ENCODE measurements at places on chromosomes 2 and 18.

DNA sequence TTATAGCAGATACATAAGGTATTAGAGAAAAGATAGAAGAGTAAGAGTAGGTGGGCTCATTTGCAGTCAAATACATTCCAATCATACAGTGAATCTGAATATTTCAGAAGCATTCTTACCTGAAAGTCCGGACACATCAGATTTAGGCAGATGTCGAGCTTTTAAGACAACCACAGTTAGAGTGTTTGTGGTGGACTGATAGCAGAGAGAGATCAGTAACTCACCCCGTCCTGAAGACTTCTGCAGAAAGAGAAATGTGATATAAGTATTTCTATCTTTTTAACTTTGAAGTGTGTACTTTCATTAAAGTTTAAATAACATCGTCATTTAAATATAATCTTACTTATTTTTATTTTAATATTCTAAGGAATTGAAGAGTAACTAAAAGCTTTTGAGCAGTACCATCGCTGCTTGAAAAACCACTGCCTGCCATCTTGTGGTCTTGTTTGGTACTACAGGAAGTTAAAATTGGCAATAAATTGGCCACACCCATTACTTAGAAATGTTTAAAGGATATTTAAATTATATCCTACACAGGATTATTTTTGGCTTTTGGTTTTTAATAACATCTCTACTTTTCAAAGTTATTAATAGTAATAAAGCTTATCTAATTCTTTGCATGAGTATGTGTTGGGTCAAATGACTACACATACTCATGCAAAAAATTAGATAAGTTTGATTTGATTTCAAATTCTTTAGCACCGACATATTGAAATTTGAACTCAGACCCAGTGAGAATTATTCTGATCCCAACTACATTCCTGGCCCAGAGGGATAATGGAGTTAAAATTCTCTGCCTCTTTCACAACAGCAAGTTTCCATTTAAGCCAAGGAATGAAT, 5.5 kb downstream of the SYT4 start:
- DNase-seq = no peak

DNA sequence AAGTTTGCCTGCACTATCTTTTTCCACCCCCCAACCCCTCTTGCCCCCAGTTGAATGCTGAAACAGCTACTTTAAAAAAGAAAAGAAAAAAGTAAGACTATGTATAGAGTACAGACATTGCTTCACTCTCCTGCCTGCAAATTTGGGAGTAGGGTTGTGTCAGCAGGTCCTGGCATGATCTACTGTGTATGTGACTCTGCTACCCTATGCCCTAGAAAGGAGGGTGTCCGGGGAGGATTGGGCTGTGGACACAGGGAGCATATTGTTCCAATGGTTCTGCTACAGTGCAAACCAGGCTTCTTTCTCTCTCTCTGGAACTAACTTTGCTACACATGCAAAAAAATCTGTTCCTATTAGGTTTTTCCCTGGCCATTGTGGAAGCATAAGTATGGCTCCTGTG, 9.9 kb upstream of the ZEB2 start:
- no peak for DNase-seq

DNA sequence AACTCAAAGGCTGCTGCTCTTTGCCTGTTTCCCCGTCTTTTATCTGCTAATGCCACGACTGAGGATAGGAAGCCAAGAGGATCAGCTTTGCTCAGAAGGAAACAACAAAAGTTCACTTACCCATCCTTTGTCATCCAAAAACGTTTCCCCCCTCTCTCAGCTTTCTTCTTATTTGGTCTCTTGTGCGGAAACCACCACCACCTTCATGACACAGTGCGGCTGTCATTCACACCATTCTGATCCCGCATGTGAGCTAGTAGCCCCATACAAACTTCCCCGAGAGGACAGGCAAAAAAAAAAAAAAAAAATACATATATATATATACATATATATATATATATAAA, 656 bp downstream of the LRRTM4 start:
- DNase-seq = no peak

DNA sequence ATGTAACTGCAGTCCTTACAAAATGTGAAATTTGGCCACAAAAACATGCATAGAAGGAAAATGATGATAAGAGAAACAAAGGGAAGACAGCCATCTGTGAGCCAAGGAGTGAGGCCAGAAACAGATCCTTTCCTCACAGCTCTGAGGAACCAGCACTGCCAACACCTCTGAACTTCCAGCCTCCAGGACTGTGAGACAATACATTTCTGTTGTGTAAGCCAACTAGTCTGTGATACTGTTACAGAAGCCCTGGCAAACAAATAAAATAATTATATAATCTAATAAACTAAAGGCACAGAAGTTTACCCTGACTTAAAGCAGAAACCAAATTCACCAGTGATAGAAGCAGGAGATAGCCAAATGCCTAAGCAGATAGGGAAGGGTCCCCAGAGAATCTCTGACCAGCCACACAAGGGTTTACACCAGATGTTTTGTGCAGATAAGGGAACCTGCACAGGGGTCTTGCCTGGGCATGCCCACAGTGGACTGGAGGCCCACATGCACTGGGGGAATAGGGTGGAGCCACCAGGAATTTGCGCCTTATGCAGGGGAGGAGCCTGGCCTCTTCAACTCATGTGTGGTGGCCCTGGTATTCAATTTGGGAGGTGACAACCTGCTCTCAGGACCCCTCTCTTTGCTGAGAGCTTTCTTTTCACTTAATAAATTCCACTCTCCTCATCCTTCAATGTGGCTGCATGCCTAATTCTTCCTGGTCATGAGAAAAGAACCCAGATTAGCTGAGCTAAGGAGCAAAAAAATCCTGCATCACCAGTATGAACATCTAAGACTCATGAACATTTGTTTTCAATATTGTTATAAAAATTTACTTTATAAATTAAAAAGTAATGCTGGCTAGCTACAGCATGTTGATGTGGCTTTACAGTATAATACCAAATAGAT, 3.8 kb upstream of the GCC2 start:
- DNase-seq = no peak

GRCh38 chr2:172467382-172467781, 40.0 kb downstream of the ITGA6 start:
- no peak for DNase-seq

DNA sequence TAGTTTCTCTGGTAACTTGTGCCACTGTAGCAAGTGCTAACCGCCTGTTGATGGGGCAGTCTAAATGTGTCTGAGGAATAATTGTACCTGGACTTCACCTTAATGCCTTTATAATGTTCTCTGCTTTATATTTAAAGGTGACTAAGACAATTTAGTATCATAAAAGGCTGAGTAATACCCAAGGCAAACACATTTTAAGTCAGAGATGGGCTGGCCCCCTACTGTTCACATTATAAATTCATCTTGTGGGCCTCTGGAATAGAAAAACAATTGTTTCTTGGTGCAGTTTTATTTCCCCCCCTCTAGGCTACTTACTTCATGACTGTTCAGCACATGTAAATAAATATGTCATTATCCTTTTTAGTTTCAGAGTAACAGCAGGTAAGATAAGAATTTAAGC, 559.3 kb upstream of the PIK3C3 start:
- no peak for DNase-seq

GRCh38 chr2:186603286-186603685, 13.4 kb downstream of the ITGAV start:
- DNase-seq = no peak

DNA sequence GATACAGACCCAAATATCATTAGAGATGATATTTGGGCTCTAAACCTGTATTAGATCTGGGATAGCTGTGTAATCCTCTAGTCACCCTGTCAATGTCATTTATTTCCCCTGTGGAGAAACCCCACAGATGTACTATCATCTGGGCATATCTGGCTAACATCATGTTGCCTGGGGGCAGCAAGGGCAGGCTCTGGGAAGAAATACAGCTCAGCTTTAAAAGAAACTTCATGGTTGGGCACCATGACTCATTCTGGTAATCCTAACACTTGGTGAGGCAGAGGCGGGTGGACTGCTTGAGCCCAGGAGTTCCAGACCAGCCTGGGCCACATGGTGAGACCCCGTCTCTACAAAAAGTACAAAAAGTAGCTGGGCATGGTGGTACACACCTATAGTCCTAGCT, 282.5 kb downstream of the SLC8A1 start:
- DNase-seq = no peak

DNA sequence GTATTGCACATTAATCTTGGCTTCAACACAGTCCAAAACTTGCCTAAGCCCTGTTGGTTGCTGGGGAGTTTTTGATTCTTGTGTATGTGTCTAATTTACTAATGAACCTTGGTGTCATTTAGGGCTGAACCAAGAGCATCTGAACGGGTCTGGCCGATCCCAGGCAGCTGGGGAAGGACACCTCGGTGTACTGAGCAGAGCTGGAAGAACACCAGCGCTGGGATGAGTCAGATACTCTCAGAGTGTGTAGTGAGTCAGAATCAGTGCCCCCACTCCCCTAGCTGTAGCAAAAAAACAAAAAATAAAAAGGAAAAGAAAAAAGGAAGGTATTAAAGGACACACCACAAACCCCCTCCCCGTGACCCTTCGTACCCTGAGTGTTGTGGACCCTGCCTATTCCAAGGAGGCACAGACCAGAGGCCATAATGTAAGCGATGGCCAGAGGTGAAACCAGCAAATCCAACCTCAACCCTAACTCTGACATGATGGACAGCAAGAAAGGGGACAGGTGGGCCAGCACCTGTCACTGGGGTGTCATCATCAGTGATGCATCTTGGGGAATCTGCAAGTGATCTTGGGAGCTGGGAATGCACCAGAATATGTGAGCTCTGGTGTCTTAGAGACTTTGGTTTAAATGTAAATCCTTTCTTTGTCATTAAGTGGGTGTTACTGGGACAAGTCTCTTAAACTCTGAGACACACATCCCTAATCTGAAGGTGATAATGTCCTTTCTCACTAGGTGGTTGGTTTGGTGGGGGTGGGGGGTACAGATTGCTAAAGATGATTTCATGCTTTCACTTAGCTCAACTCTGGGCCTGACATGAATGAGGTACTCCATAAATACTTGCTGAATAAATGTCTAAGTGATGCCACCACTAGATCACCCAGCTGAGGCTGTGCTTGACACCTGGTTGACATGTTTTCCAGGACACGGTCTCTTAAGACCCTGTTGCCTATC, 34.2 kb upstream of the NCOA1 start:
- peak; percentile 76 for DNase-seq

GRCh38 chr2:147449323-147449991, 395.4 kb upstream of the ACVR2A start:
- DNase-seq = no peak

GRCh38 chr2:187593697-187594096, 39.5 kb upstream of the TFPI start:
- DNase-seq = no peak

DNA sequence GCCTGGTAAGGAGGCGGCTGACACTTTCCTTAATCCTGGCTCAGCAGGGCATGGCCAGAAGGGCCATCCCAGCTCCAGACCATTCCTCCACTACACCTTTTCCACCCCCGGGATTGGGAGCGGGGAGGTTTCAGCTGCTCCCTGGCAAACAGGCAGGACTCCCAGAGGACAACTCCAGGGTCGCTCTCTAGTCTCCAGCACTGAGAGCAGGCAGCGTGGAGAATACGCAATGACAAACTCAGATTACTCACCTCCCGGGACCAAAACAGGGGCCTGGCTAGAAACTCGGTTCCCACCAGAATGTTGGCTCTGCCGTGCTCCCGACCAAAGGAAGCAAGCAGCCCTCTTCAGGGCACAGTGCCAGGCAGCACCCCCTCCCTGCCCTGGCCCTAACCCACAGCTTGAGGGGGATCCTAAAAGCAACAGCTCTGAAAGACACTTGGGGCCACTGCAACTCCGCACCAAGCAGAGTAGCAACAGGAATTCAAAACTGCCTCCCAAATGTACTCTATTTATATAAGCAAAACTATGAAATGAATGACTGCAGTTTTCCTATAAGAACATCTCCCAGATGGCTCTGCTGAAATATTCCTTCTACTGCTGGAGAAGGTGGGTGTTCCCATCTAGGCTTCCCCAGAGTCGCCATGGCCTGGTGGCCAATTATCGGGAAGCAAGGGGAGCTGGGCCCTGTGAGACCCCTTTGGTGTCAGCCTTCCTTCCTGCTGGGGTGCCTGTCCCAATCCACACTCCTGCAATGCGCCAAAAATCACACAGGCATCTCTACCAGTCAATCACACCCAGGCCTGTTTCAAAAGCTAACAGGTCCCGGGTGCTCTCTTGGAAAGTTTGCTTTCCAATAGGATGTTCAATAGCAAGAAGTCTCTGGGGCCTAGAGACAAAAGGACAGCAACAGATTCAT, 61.2 kb upstream of the POMC start:
- no peak for DNase-seq

DNA sequence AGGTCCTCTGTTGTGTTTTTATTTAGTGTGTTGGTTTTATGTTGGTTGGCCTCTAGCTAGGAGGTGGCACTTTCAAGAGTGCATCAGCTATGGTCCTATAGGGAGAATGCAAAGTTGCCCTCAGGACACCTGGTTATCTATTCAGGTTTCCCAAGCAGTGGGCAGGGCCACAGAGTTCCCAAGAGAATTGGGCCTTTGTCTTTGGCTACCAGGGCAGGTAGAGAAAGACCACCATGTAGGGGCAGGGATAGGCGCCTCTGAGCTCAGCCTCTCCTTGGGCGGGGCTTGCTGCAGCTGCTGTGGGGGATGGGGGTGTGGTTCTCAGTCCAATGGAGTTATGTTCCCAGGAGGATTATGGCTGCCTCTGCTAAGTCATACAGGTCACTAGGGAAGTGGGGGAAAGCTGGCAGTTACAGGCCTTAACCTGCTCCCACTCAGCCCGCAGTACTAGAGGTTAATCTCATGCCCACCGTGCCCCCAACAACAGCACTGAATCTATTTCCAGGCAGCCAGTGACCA, 26.0 kb downstream of the ABCB11 start:
- no peak for DNase-seq

DNA sequence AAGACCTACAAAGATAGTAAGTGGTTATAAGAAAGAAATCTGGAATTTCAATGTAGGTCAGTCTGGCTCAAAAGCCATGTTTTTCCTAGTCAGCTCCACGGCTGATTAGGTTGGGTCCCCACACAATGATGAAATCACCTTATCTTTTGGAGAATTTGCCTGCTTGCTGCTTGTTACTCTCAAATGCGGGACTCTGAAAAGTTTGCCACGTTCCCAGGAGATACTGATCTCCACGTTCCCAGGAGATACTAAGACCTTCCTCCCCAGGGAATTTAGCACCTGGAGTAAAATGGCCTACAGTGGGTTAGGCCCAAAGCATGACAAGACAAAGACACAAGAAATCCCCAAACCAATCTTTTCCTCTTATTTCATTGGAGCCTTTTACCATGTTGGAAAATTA, 449.6 kb downstream of the TNS1 start:
- no peak for DNase-seq

DNA sequence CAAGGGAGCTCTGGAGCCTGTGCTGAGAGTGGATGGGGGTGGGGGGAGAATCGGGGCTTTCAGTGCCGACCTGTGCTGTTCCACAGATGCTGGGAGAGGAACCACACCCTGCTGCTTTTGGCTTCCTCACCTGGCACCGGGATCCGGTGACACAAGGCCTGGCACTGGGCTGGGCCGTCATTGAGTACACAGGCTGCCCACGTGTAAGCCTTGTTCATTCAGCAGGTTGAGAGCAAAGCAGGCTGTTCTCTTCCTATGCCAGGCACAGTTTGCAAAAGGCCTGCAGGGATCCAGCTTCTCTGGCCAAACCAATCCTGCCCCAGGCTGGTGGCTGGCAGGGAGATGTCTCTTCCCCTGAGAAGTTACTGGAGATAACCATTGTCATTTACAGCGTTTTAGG, 17.1 kb downstream of the TRIB2 start:
- no peak for DNase-seq

- no peak for DNase-seq
These were observed 57.0 kb downstream of the SH3RF3 start for GRCh38 chr2:109185821-109186570.

All from sciatic nerve (tissue), 2 donors.